ENCODE measurements at places on chromosomes 13 and 19.

DNA sequence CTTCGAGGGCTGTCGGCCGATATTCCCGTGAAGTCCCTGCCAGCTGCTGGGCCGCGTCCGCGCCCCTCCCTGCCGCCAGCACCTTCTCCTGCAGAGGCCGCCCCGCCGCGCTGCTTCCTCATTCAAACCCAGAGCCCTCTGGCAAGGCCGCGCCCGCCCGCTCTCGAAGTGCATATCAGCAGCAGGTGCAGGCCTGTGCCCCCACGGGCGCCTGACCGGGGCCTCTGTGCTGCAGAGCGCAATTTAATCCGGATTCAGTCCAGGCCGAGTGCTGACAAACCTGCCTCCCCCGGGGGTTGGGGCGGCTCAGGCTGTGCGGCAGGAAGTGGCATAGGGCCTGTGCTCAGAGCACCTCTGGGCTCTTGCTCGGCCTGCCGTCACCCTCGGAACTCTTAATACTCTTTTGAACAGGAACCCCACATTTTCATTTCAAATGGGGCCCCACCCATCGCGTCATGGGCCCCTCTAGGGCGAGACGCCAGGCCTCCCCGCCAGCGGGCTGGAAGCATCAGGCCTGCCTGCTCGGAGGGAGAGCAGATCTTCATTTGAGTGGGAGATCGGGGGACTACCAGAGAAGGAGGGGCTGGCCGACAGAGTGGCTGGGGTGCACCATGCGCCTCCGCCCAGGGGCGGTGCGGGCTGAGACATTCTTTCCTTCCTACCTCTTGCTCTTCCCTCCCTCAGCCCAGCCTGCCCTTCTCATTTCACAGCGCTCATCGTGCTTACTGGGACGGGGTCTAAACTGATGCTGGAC is 125.7 kb downstream of the TNFRSF19 start:
- no peak for DNase-seq

DNA sequence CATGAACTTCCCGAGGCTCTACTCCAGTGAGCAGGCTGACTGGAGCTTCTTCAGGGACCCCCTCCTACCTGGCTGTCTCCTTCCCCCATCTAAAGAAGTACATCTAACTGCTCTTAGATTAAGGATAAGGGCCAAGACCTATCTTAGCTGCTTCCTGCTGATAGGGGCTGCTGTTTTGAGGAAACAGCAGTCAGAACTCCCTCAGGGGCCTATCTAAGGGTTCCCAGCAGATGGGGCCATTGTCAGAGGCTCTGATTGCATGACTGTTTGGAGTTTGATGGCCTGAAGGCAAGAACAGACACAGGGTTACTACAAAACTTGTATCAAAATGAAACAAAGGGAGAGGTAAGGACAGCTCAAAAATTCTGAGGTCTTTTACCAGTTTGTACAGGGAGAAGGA is 2636.9 kb upstream of the PCDH20 start:
- DNase-seq, result no peak

- DNase-seq, result no peak
These were observed 139.4 kb upstream of the KLF12 start for GRCh38 chr13:74273581-74273980.

DNA sequence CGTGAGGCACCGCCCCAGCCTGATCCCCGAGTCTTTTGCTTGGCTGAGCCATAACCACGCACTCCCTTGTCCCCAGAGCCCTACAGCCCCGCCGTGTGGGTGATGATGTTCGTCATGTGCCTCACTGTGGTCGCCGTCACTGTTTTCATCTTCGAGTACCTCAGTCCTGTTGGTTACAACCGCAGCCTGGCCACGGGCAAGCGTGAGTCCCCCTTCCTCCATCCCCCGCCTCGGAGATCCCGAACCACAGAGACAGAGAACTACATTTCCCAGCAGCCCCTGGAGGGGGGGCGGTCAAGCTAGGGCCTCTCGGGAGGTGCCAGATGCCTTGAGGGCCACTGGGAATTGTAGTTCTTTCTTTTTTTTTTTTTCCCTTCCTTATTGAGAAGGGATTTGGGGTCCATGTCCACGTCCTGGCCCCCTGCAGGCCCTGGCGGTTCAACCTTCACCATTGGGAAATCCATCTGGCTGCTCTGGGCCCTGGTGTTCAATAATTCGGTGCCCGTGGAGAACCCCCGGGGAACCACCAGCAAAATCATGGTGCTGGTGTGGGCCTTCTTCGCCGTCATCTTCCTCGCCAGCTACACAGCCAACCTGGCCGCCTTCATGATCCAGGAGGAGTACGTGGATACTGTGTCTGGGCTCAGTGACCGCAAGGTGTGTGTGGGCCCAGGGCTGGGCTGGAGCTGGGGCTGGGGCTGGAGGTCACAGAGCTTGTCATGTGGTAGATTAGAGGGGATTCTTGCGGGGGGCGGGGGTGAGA is 25.9 kb downstream of the GRIN2D start:
- DNase-seq, result no peak

DNA sequence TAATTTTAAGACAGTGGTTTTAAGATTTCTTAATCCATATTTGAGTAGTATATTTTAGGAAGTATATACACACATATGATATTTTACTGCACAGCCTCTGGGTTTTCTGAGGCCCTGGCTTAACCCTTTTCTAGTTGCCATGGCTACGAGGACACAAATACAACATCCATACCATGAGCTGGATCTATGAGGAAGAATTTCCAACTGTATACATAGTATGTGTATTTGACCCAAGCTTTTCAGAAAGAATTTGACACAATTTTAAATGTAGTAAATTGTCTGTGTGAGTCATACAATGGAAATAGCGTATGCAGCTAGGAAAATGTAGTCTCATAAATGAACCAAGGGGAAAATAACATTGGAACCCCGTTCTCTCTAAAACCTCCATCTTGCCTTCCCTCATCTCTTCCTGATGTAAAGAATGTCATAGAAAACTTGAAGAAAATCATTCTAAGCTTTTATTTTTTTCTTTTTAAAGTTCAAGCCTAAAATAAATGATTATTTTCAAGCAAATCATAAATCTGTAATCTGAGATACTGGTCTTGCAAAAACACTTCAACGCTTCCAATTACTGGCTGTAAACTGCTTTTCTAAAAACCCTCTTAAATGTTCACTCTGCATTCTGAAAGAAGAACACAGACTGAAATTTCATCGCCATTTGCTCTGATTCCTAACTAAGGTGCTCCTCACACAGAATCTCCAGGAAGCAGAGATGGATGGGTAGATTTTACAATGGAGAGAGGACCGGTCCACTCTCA is 172.4 kb downstream of the LACC1 start:
- DNase-seq, result no peak

DNA sequence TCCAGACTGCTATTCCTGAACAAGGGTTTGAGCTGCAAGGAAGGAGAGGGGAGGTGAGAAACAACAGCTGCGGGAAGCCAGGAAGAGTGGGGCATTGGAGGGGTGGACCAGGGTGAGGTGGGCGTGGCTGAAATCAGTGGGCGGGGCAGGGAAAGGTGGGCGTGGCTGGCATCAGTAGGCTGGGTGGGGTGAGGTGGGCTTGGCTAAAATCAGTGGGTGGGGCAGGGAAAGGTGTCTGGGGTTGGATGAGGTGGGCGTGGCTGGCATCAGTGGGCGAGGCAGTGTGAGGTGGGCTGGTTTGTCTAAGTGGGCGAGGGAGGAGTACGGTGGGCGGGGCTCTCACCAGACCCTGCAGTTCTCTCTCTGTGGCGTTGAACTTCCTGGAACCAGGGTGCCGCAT is 87.6 kb downstream of the MUC16 start:
- DNase-seq, result no peak

DNA sequence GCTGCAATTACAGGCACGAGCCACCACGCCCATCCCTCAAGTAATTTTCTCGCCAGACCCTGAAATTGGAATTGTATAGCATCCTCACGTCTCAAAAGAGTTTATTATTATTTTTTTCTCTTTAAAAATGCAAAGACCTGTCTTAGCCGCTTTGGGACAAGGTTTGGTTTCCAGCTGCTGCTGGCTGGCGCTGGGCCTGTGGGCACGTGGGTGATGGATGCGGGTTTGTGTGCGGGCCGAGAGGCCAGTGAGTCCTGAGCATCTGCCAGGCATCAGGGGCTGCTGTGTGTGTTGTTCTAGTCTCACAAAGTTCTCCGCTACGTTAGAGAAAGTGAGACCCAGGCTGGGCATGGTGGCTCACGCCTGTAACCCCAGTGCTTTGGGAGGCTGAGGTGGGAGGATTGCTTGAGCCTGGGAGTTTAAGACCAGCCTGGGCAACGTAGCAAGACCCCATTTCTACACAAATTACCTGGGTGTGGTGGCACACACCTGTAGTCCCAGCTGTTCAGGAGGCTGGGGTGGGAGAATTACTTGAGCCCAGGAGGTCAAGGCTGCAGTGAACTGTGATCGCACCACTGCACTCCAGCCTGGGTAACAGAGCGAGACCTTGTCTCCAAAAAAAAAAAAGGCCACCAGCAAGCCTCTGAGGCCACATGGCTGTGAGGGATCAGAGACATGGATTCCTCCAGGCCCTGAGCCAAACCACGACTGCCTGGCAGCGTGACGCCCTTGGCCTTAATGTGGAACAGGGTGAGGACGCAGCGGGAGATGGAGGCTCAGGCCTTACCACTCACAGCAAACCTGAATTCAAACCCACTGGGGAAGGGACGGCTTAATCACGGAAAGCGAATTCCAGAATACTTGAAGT is 4.7 kb upstream of the TMPRSS9 start:
- no peak for DNase-seq

- DNase-seq, result peak; percentile 60
These were observed 6.6 kb upstream of the NPAS1 start for GRCh38 chr19:47013041-47013517.

DNA sequence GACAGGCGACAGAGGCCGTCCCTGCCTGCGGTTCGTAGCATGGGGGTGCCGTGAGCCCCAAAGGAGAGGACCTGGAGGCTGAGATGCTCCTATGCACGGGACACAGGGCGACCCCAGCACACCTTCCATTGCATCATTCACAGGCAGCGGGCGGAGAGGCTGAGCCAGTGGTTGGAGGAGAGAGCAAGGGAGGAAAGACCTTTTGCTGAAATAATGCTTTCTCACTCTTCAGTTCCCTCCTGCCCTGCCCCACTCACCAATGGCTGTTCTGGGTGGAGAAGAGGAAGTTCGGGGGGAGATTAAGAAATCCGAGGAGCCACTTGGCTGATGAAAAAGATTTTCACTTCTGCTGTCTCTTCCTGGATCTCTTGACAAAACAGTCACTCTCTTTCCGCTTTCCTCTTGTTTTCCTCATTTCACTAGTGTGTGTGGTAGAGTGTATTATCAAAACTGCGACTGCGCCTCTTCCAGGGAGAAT is at the start of gene NLRP12:
Gene NLRP12, minus strand, starts transcription at position 181 of the 478 bp plus-strand sequence. Its CDS starts 140 bp downstream, at position 41.
- DNase-seq, result no peak

DNA sequence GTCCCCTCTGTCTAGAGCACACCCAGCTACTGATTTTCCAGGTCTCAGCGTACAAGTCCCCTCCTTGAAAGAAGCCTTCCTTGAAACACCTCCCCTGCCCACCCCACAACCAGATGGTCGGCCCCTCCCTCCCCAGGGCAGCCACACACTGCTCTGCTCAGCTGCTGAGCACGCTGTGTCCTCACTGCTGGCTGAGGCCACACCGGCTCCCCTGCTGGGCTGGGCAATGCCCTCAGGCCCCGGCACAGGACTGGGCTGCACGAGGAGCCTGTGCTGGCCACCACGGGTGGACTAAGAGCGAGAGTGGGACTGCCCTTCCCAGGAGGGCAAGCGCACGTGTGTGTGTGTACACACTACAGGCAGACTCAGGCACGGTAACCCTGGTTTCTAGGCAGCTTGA is 11.8 kb upstream of the RSPH6A start:
- DNase-seq, result no peak

GRCh38 chr13:21616205-21616866 is 12.4 kb upstream of the MICU2 start:
- no peak for DNase-seq

GRCh38 chr13:46124967-46125933 is 20.4 kb upstream of the CPB2 start:
- DNase-seq, result no peak

DNA sequence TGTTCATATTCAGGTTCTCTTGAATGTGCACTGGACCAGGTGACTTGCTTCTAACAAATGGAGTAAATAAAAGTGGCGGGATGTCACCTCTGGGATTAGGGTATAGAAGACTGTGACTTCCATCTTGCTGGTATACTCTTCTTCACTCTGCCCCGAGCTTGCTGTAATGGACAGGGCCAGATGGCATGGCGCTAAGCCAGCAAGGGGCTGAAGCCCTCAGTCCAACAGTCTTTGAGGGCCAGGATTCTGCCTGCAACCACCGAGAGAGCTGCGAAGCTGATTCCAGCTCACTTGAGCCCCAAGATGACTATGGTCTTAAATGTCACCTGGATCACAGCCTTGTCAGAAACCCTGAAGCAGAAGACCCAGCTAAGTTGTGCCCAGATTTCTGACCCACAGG is 600.0 kb downstream of the FGF9 start:
- DNase-seq, result no peak

DNA sequence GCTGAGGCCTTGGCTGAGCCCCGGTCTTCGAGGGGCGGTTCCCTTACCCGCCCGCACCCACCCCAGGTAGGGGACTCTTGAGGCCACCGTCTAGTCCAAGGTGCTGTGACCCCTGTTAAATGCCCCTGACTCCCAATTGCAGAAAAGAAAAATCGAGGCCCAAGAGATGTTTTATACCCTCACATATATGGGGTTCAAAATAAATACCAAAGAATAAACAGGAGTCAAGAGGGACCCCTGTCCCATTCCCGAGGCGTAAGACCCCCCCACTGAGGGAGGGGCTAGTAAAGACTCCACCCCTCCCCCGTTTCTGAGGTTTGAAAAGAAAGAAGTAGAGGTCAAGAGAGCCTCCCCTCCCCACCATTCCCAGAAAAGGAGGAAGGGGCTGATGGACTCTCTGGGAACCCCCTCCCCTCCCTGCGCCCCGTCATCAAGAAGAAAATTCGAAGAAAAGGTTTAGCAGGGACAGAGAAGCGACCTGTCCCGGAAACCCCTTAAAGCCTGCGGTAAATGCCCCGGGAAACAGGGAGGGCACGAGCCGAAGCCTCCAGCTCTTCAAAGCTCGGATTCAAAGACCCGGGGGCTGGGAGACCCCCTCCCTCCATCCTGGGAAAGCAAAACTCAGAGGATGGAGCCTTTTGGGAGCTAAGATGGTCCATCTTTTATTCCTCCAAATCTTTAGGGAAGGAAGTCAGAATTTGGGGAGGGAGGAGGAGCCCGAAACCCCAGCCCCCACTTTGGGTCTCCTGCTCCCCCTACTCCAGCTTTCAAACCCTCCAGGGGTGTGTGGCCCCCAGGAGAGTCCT is 755 bp upstream of the RAB3A start:
- peak; percentile 76 for DNase-seq

DNA sequence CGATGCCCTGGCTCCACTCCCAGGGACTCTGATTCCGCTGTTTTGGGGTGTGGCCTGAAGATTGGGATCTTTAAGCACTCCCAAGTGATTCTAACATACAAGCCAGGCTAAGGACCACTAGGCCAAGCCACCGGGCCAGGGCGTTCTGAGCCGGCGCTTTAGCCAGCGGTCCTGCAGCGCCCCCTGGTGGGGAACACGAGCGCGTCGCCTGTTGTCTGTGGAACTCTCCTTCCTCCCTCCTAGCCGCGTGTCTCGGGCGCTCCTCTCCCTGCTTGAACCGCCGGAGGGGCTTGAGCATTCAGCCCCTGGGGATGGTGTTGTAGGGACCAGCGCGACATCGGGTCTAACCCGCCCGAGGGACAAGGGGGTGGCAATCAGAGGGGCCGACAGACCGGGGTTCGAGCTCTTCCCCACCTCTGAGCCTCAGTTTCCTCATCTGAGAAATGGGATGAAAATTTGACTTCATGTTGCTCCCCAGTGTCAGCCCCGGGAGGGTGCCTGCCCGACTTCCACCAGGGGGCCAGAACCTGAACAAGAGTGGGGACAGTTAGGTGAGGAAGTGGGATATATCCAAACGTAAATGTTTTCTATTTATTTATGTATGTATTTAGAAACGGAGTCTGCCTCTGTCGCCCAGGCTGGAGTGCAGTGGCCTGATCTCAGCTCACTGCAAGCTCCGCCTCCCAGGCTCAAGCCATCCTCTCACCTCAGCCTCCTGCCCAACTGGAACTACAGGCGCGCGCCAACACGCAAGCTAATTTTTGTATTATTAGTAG is 18.0 kb upstream of the PNMA8B start:
- DNase-seq, result no peak
